ENCODE measurements at places on chromosomes 7 and 10. TPM values are rescaled to one million over a fixed set of nuclear protein-coding genes. Genes with fewer than 3 reads are reported as not detected.

DNA sequence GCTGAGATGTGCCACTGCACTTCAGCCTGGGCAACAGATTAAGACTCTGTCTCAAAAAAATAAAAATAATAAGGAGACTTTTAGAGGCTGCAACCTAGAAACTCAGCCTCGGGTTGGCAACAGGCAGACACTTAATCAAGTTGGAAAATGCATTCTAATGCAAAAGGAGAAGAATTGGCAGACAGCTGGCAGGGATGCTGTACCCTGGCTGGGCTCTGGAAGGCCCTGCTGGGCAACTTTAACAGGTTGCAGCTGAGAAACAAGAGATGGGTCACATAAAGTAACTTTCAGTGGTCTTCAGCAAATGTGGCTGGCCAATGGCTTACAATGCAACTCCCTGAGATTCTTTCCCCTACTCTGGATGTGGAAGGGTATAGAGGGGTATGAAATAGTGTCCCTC, 1225.7 kb downstream of the TYW1 start:
- DNase-seq: no peak

- DNase-seq: no peak
Measured at GRCh38 chr10:8048281-8049008, 6.0 kb upstream of the GATA3 start.

GRCh38 chr10:7230951-7231350, 179.9 kb downstream of the SFMBT2 start:
- DNase-seq: no peak

DNA sequence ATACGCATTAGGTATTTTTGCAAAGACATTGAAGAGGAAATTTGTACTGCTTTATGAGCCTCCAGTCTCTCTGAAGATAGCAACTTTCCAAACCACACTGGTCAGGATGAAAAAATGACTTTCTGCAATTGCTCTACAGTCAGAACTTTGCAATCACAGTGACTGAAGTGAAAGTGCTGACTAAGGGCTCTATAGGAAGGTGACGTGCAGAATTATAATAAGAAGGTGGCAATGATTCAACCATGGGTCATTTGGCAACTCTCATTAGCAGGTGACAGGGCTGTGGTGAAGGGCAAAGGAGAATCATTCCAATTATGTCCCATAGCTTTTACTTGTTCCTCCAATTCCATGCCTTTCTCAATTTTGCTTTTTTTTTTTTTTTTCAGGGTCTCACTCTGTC, 311.0 kb downstream of the ANKRD30A start:
- DNase-seq: no peak

- no peak for DNase-seq
Measured at GRCh38 chr7:24734306-24734705, 23.0 kb downstream of the GSDME start.

- no peak for DNase-seq
Measured at GRCh38 chr10:3442451-3442990, 269.9 kb upstream of the PITRM1 start.

GRCh38 chr7:85685901-85686300, 499.0 kb upstream of the SEMA3D start:
- DNase-seq: no peak

DNA sequence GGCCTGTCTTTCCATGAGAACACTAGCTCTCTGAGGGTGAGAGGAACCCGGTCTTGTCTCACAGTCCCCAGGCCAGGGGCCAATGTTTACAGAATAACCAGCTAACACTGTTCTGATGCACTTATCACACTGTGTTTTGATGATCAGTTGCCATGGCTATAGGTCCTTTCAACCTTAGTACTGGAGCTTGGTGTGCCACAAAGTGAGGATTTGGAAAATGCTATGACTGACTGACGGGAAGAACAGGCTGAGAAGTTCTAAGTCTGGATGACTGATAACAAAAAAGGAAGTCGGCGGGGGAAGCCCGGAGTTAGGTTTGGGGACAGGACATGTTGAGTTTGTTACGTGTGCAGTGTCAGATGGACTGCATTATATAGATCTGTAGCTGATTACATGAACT, 141.8 kb downstream of the CTTNBP2 start:
- DNase-seq: no peak

DNA sequence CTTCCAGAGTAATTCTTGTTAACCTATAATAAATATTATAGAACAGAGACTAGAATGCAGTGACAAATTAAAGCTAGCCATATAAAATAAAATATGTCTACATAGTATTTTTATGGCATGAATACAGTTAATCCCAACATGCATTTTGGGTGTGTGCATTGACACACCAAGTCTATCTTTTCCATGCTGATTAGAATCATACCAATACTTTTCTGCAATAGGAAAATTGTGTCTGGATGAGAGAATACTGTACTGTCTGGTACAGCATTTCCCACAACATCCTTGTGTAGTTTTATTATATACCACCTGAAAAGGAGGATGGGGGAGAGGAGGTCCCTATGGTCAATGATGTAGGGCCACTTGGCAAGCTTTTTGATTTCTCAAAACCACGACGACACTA, 100.3 kb downstream of the ARHGAP21 start:
- DNase-seq: no peak

GRCh38 chr10:69092959-69093850, 5.3 kb downstream of the SRGN start:
- DNase-seq: peak; percentile 62

DNA sequence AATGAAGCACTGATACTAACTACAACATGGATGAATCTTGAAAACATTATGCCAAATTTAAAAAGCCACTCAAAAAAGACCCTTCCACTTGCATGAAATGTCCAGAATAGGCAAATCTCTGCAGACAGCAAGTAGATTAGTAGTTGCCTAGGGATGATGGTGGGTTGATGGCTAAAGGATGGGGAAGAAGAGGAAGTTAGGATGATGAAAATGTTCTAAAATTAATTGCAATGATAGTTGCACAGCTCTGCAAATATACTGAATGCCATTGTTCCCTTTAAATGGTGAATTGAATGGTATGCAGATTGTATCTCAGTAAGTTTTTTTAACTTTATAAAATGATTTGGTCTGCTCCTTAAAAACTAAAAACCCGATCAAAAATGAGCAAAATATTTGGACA, 7.3 kb upstream of the LIPA start:
- DNase-seq: no peak

DNA sequence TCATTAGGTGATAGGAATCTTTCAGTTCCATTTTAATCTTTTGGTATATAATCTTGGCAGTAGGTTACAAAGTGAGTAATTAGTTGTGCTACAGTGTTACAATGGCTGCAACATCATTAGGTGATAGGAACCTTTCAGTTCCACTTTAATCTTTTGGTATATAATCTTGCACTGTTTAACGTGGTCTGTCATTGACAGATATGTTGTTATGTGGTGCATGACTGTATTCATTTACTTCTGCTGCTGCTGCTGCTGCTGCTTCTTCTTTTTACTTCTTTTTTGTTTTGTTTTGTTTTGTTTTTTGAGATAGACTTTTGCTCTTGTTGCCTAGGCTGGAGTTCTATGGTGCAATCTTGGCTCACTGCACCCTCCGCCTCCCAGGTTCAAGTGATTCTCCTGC, 28.6 kb downstream of the ST7 start:
- no peak for DNase-seq

- no peak for DNase-seq
Measured at GRCh38 chr7:88040694-88041093, 106.6 kb downstream of the ADAM22 start.

- no peak for DNase-seq
Measured at GRCh38 chr7:128701062-128701785, 29.1 kb downstream of the GARIN1A start.

CDK1 gene
- 10.4 TPM for total RNA-seq

TRA2A gene
- total RNA-seq: 108 TPM

UPK3B gene
- total RNA-seq: 6.5 TPM

NPTX2 gene
- total RNA-seq: 81.2 TPM

Data from glutamatergic neuron (in vitro differentiated cells).